Fibroblast of lung (primary cell): ENCODE measurements at places on chromosomes 3 and 15. TPM values are rescaled to one million over a fixed set of nuclear protein-coding genes. Genes with fewer than 3 reads are reported as not detected.

The CCR5 gene
- under 0.01 TPM in 2 replicates for total RNA-seq

The BSN gene
- total RNA-seq, result under 0.01 TPM in 2 replicates

The ALDH1L1 gene
- not detected in 2 replicates for total RNA-seq

The CYP8B1 gene
- not detected in 2 replicates for total RNA-seq

DNA sequence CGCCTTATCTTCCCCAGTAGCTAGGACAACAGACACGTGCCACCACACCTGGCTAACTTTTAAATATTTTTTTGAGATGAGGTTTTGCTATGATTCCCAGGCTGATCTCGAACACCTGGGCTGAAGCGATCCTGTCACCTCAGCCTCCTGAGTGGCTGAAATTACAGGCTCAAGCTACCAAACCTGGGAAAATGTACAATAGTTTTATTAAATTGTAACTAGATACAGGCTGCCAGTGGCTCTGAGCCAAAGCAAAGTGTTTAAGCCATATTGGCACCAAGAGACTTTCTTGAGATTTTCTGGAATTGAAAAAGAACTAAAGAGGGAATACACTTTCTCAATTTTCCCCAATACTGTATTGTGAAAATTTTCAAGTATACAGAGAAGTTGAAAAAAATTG lies 204.3 kb downstream of the SUCLG2 start:
- no peak for DNase-seq
- no peak overlapping the region for H3K4me3 ChIP-seq
- H3K27me3 ChIP-seq, result no peaks in the 10 kb centered on the region
- no peaks in the 10 kb centered on the region for H3K36me3 ChIP-seq

GRCh38 chr3:97291901-97292300 lies 472.7 kb upstream of the ARL6 start:
- H3K4me1 ChIP-seq, result no peaks in the 10 kb centered on the region
- DNase-seq, result no peak
- no peaks in the 10 kb centered on the region for H3K27me3 ChIP-seq

DNA sequence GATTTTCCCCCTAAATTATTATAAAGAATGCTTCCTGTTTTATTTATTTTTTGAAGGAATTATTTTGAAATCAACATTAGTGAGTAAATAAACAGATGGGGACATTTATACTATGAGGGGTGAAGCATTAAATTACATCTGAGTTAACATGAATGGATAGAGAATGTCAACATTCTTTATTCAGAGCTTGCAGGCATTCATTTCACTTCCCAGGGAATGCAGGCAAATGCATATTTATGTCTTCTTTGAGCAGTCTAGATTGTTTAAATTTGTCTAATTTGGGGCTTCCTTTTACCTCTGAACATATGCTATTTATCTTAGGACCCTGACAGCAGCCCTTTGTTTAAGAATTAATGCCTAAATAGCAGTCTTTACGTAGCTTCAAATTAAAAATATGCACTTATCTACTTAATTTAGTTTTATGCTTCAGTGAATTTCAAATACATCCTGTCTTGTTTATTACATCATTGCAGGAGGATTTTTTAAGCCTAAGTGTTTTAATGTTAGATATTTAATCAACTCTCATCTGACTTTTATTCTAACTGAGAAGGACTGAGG lies 630.5 kb upstream of the LMCD1 start:
- H3K27ac ChIP-seq, result no peak overlapping the region
- DNase-seq, result no peak

- H3K27me3 ChIP-seq, result no peaks in the 10 kb centered on the region
- no peaks in the 10 kb centered on the region for H3K36me3 ChIP-seq
- no peaks in the 10 kb centered on the region for H3K4me1 ChIP-seq
- no peak overlapping the region for H3K4me3 ChIP-seq
Observed at GRCh38 chr3:109178708-109179107, 42.2 kb downstream of the C3orf85 start.

DNA sequence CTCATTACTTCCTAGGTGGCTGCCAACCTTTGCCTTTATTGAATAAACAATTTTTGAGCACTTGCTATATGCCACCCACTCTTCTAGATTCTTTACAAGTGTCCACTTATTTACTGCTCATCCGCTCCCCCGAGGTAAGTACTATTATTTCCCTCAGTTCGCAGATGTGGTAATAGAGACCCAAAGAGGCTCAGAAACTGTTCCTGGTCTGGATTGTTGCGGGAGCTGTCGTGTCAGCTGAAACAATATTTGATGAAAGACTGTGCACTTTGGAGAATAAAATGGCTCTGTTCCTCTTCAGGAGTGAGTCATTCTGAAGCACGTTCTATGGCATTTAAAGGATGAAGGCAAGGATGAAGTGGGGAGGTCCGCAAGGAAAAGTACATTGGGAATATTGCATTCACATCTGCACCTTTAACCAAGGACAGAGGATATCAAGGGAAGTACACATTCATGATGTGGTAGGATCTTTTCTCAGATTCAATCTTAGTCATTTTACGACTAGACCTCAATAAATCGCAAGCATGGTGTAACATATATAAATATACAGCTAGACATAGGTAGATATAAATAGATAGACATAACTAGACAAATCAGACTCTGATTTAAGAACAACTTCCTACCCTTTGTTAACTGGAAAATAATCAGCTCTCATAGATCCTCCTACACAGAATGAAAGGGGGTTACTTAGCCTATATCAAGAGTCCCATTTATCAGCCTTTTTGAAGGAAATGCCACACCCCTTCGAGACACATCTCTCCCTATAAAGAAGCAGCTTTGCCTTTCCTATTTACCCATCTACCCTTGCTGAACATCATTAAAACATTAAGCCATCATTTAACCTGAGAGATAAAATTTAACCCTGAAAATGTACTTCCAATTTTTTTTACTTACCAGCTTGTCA lies 70.3 kb downstream of the RORA start:
- no peak for DNase-seq
- H3K27ac ChIP-seq, result no peak overlapping the region
- H3K36me3 ChIP-seq, result no peaks in the 10 kb centered on the region
- no peak overlapping the region for H3K4me3 ChIP-seq
- H3K4me1 ChIP-seq, result no peaks in the 10 kb centered on the region
- H3K27me3 ChIP-seq, result peaks cover 2% of the 10 kb centered on the region

DNA sequence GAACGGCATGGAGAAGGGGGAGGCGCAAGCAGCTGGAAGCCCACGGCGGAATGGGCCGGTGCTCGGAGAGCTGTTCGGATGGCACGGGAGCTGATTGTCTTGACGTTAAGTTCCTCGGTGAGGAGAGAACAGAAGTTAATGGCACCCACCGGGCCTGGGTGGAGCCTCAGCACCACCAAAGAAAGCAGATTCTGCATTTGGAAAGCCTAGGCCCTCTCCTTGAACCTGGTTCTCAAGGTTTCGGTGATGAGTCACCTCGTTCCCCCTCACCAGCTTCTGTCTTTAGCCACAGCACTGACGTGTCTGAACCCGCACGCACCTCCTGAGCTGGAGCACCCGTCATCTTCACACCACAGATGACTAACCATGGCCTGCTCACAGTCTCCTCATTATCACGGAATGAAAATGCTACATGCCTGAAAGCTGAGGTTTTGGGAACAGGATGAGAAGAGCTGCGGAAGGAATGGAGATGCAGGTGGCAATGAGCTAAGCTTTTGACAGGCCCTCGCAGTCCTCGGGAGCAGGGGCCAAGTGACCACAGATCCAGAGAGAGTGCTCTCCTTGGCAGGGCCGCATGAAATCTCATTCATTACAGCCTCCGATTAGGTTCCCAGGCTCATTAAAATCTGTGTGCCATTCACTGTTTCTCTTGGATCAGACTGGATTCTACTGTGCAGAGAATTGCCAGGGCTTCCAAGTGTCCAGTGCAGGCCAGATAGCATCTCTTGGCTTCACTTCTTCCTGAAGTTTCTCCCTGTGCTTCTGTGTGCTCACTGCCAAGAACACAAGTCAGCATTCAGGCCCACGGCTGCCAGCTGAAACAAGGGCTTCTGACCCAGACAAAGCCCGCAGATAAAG lies 96.3 kb upstream of the DLG1 start:
- peaks cover 2% of the 10 kb centered on the region for H3K4me1 ChIP-seq
- DNase-seq, result peak; percentile 92
- no peaks in the 10 kb centered on the region for H3K36me3 ChIP-seq
- H3K27me3 ChIP-seq, result peaks cover 36% of the 10 kb centered on the region
- no peak overlapping the region for H3K4me3 ChIP-seq

DNA sequence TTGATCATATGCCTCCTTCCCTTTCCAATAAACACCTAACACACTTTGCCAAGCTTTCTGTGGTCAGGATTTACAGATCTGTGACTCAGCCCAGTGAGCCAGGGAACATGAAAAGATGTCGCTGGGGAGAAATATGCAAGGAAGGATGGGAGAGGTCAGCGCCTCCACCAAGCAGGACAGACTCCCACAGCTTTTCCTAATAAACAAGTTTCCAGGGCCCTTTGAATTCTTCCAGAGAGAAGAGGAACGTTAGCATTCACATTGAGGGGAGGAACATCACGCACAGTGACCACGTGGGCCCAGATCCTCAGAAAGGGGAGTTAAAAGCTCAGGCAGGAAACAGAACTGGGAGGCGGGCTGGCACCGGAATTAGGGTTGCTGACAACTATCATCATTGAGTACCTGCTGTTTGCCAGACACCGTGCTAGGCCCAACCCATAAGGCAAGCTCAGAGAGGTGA lies 33.3 kb upstream of the MRPS22 start:
- H3K4me1 ChIP-seq, result peaks cover 27% of the 10 kb centered on the region
- peak; percentile 93 for DNase-seq
- H3K27me3 ChIP-seq, result no peaks in the 10 kb centered on the region
- H3K27ac ChIP-seq, result peak overlapping the region; percentile 50
